ENCODE measurements at places on chromosomes 3 and 15. TPM values are rescaled to one million over a fixed set of nuclear protein-coding genes. Genes with fewer than 3 reads are reported as not detected.

Gene CPLX3
- not detected for total RNA-seq

Gene HCLS1
- 0.13 TPM for total RNA-seq

Gene GRAMD2A
- total RNA-seq, result 0.13 TPM

Gene SPINT1
- 0.85 TPM for total RNA-seq

Gene SNTN
- not detected for total RNA-seq

Gene EBLN2
- total RNA-seq, result 0.38 TPM

Gene NISCH
- 14.6 TPM for total RNA-seq

Gene IMPG2
- total RNA-seq, result not detected

Gene ZNF80
- total RNA-seq, result not detected

Gene EPHB3
- total RNA-seq, result 0.37 TPM

Gene TEX264
- total RNA-seq, result 70.4 TPM

Gene FANCI
- total RNA-seq, result 53.7 TPM

Gene TMEM212
- not detected for total RNA-seq

Gene SERPINI2
- not detected for total RNA-seq

Gene NR1I2
- total RNA-seq, result not detected

Gene CYP1A2
- total RNA-seq, result not detected

Gene COL7A1
- total RNA-seq, result 199 TPM

Measured in A549 treated with DMSO at 1 μM for 4 hours (cell line).